Cardiac fibroblast (primary cell): ENCODE measurements at places on chromosomes 5 and 9.
A peak's percentile ranks its signal among the peaks of the same experiment; 100 is the strongest.

GRCh38 chr5:159510282-159510681 is 180.0 kb upstream of the IL12B start:
- DNase-seq, result no peak

DNA sequence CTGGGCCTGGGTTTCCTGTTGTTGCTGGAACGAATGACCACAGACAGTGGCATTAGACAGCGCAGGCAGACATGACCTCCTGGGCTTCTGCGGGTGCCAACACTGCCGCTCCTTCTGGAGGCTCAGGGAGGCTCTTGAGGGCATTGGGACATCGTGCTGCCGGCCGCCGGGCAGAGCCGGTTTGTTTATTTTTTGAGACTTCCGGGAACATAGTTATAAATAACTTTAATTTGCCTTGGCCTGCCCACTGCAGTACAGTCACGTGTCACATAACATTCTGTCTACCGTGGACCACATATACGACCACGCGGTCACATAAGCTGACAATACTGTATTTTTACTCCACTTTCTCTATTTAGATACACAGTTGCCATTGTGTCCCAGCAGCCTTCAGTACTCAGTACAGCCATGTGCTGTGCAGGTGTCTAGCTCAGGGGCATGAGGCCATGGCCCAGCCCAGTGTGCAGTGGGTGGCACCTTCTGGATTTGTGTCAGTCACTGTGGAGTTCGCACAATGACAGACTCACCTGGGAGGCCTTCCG is 8.2 kb upstream of the TOR4A start:
- no peak for DNase-seq

DNA sequence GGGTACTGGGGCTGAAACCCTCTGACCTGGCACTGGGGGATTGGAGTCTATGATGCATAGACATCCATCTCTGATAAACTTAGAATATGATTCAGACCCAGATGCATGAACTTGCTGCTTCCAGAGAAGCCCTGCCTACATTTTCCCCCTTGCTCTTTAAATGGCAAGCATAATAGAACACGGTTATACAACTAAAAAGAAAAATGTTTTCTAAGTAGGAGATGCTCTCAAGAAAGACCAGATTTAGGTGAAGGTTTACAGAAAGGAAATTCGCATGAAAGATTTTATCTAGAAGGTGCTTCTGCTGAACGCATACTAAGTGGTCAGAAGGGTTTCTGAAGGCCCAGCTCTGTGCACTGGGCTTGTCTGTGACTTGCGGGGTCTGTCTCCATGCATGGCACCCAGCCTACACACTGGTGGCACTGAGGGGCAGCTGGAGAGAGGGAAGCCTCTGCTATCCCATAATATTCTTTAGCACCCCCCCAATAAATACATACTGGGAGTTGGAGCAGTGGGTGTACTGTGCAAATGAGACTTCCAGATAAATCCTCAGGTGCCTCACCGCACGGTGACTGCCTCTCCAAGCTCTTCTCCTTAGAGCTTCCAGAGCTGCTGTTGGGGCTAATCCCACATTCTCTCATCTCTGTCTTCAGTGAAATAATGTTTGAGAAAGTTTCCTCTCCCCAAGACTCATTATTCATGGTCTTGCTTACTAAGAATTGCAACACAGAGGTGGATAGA is 114.6 kb downstream of the FSTL4 start:
- no peak for DNase-seq

- DNase-seq, result no peak
Observed at GRCh38 chr5:149616727-149617285, 35.5 kb downstream of the ARHGEF37 start.

GRCh38 chr5:10719965-10720364 is 41.1 kb downstream of the DAP start:
- no peak for DNase-seq

DNA sequence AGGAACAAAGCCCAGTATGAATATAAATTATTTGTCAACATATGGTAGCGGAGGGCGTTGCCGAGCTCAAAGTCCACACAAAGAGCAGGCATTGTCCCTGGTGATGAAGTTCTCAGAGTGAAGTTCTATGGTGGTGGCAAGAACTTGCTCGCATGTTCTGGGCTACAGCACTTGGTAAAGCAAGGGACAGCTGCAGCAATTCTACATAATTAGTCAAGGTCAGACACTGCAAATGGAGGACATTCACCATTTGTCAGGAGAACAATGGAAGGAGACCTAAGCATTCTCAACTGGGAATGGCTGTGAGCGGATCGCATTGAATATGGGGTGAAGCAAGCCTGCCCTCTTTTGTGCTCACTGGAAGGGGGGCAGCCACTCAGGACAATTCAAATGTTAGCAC is 503.8 kb upstream of the ADAMTS16 start:
- no peak for DNase-seq

- DNase-seq, result no peak
Observed at GRCh38 chr9:93599571-93600403, 23.4 kb downstream of the PHF2 start.

GRCh38 chr5:89988129-89988810 is 421.3 kb downstream of the CETN3 start:
- DNase-seq, result peak; percentile 54
